Fibroblast of skin of abdomen (primary cell): ENCODE measurements at places on chromosomes 4 and X.

GRCh38 chr4:33948921-33949320 is 2295.4 kb downstream of the ARAP2 start:
- no peak for DNase-seq

DNA sequence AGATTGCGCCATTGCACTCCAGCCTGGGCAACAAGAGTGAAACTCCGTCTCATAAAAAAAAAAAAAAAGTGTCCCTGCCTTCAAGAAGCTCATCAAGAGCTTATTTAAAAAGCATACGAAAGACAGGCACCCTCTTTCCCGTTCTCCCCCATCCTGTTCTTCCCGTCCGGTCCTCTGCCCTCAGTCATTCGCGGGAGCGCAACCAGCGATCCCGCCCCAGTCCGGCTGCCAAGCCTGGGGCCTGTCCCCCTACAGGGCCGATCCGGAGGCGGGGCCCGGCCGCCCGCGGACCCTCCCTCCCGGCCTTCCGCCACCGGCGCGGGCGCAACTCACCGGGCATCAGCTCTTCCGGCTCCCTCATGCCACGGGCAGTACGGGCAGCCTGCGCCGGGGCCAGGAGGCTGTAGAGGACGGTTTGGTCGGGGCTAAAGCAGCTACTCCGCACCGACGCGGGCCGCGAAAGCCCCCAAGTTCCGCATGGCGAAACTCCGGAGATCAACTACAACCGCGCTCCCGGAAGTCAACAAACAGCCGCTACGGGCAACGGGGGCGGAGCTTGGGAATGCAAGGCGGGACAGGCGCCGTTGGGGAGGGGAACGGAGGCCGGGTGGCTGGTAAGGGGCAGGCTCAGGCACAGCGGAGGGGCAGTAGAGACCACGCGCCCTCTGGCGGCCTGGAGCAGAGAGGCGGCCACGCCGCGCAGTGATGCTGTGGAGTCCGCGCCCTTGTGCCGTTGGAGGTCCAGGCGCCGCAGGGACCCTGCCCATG is at the start of gene RPGR:
TSS of gene RPGR (minus strand) at position 503 of the 768 bp plus-strand sequence. CDS start at position 361, 142 bp downstream.
- peak; percentile 93 for DNase-seq

GRCh38 chrX:154526901-154527675 is 11.1 kb upstream of the FAM3A start:
- DNase-seq: peak; percentile 71

DNA sequence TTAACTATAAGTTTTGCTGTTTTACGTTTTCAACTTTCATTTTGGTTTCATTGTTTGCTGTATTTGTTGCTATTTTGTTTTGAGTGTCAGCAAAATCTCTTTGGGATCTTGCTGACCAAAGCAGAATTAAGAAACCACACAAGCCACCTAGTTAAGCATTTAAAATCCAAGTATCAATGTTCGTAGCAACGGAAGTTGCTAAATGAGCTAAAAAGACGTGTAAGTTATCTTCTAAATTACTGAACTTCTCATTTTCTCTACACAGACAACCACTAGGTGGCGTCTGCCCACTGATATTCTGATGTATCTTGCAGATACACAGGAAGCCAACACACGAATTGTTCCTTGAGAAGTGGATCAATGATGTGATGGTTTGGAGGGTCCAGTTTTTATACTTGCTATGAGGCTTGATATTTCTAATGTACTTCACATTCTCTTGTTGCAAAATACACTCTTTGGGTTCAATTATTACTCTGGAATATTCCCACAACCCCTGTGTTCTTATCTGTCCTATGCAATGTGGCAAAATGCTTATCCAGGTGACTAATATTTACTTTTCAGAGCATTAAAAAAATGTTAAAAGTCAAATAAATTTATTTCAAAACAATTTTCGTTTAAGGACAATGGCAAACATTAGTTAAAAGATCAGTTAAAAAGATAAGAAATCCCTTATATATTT is 250.5 kb downstream of the TECRL start:
- peak; percentile 24 for DNase-seq

- no peak for DNase-seq
Measured at GRCh38 chr4:146110871-146111485, 64.5 kb upstream of the LSM6 start.

GRCh38 chrX:96576368-96576767 is 108.3 kb upstream of the DIAPH2 start:
- DNase-seq: peak; percentile 4

- DNase-seq: no peak
Measured at GRCh38 chrX:57211906-57212305, 74.6 kb upstream of the FAAH2 start.

DNA sequence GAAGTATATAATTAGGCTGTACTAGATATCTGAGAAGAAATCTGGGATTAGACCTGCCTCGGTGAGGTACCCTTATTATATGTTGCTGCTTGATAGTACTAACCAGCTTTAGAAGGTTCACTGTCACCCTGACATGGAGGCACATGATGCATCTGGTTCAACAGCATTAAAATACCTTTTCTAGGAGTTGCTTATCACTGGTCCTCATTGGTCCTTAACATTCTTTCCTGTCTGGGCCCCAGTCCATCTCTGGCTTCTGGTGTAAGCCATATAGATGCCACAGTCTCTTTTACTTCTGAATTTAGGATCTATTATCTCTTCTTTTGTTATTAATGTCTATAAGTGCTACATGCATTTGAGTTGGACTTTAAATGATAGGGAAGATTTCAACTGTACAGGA is 40.2 kb downstream of the GPRIN3 start:
- DNase-seq: no peak

- DNase-seq: no peak
Measured at GRCh38 chr4:109390115-109390768, 43.4 kb upstream of the SEC24B start.

DNA sequence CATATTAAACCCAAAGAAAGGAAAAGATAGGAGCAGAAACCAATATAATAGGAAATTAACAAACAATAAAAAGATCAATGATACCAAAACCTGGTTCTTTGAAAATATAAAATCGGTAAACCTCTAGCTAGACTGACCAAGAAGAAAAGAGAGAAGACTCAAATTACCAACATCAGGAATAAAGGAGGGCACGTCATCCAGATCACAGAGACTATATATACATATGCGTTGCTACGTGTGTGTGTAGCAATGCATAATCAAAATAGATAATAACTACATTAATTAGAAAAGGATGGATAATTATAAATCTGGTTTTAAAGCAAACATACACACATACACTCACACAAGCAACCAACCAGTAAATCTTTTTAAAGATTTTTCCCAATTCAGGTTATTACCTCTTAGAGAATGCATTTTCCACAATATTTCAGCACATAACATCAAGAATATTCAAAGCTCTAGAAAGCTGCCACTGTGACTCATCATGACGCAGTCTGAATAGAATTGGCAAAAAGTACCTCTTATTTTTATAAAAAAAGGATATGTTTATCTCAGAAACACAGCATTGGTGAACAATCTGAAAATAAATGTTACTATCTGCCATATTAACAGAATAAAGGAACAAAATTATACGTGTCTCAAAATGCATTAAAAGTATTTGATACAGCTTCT is 41.4 kb upstream of the USP9X start:
- peak; percentile 58 for DNase-seq

- DNase-seq: no peak
Measured at GRCh38 chr4:1080961-1081688, 32.2 kb downstream of the RNF212 start.

DNA sequence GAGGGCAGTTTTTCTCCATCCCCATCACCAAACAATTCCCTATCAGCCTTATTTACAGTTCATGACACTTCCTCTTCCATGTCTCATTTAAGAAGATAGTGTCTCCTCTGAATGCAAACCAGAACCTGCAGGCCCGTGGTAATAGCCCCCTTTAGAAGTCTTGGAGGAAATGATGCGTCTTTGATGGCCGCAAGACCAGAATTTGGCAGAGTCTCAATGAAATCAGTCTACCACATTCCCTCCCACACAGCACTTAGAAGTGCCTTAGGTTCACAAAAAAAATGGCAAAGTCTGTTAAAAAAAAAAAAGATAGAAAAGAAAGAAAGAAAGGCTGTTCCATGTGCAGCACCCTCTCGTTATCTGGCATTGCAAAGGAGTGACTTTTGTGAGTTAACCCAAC is 2.1 kb upstream of the KDR start:
- no peak for DNase-seq

- DNase-seq: no peak
Measured at GRCh38 chr4:80206521-80207171, 9.3 kb downstream of the PRDM8 start.

DNA sequence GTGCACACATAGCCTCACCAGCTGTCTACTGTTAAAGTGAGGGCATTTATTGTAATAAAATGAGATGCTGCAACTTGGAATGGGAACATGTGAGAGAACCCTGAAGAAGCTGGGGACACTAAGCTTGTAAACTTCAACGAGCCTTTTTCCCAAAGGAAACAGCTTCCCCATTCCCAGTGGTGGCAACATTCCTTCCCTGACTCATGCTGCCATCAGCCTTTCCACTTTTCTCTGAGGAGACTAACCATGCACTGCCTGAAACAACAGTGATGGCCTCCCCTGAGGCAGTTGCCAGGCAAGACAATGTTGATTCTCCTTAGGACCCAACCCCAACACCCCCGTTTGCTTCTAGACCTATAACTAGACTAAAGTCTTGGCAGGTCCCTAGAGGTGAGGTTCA is 928.3 kb downstream of the GLUD2 start:
- DNase-seq: peak; percentile 0

GRCh38 chr4:109826719-109827118 is 1.1 kb upstream of the RRH start:
- no peak for DNase-seq

GRCh38 chrX:39984191-39984956 is 113.4 kb downstream of the BCOR start:
- peak; percentile 69 for DNase-seq

DNA sequence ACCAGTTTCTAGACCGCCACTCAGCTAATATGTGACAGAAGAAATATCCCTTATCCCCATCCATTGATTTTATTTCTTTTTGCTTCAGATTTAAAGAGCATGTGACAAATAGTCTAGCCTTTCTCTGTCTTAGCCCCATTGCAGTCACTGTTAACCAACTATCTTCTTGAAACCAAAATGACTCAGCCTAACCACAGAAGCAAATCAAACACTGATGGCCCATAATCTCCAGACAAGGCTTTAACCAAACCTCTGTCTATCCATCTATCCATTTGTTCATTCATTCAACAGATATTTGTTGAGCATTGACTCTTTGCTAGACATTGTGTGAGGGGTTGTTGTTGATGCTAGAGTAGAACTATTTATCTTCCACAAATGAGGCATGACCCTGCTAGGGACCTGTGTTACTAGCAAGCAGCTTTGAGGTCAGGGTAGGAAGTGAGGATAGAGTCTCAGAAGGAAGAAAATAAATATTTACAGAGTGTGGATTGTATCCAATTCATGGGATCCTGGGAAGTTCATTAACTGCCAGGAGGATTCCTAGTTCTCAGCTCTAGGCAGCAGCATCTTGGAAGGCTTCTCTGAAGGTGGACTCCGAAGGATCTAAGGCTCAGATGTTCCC is 22.5 kb downstream of the HNRNPH2 start:
- peak; percentile 70 for DNase-seq

DNA sequence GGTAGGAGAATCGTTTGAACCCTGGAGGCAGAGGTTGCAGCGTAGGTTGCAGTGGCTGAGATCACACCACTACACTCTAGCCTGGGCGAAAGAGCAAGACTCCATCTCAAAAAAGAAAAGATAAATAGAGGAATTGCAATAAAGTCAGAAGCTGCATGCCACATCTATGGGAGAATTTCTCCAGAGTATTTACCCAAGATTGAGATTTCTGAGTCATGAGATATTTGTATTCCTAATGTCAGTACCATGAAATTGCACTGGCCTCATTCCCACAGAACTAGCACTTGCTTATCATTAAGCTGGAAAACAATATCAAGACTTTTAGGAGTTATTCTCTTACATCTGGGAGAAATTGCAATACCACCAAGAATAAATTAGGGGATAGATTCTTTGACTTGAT is 37.4 kb downstream of the ASIC5 start:
- DNase-seq: peak; percentile 4

DNA sequence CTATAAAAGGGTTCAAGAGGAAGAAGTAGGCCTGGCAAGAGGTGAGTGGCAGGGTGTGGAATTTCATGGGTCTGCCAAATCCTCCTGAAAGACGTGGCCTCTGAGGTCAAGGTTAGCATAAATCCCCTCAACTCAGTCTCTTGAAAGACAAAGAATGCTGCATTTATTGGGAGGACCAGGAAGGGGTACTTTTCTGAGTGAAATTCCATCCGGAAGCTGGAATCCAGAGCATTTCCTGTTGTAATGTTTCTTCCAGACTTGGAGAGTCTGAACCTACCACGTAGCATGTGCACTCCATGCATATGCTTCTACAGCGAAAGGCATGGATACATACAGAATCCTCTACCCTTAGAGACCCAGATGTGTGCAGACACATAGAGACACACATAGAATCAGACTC is 13.4 kb upstream of the FGD1 start:
- peak; percentile 76 for DNase-seq

DNA sequence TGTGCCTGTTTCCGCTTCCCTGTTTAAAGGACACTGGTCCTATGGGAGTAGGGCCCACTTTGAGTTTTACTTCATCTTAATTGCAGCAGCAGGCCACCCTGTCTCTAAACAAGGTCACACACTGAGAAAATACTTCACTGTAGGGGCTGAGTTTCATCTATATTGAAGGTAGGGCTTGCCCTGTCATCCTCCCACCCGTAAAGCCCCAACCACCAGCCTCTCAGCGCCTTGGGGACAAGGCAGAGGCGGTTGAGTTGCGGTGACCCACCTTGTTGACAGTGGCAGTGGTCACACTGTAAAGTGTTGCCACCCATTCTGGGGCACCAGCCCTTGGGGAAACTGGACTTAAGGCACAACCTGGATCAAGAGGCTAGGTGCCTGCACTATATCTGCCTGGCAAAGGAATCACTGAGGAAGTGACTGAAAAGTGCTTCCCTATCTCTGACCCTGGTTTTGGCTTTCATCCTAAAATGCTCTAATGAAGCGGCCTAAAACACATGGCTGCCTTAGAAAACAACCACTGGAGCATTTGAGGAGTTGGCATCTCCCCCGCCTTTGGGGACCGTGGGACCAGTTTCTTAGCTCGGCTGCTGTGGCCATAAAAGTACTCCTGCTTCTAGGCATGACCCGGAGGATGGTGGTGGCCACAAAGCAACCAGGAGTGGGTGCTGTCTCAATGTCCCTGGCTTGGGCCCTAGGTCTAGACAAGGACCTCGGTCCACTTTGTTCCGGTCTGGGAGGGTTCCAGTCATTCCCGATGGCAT is 7.8 kb upstream of the WDR1 start:
- DNase-seq: no peak
